ENCODE measurements at places on chromosomes 1 and 21.

DNA sequence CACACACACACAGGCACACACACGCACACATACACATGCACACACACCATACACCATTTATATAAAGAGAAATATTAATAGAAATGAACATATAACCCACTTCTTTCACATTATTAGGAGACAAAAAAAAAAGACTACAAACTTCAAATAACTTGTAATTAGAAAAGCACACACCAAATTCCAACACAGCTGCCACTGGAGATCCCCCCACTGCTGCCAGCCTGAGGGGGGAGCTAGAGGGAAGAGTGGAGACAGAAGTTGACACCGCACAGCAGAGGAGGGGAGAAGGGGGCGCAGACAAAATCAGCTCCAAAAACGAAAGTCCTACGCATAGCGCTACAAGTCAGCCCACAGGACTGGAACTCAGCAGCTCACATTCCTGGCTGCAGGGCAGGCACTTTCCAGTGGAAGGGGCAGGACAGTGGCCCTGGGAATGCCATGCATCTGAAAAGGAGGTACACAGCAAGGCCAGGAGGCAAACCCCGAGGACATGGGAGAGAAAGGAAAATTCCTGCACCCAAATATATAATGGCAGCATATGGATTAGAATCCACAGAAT lies 36.5 kb downstream of the LGALS8 start:
- DNase-seq = no peak
- no peaks in the 10 kb centered on the region for H3K4me1 ChIP-seq
- H3K4me3 ChIP-seq = no peak overlapping the region
- H3K27me3 ChIP-seq = no peaks in the 10 kb centered on the region
- H3K36me3 ChIP-seq = peaks cover 5% of the 10 kb centered on the region

GRCh38 chr1:228646717-228647522 lies 88.4 kb upstream of the RHOU start:
- peak overlapping the region; percentile 68 for H3K4me3 ChIP-seq
- DNase-seq = peak; percentile 19
- no peaks in the 10 kb centered on the region for H3K4me1 ChIP-seq
- H3K27ac ChIP-seq = no peak overlapping the region
- H3K27me3 ChIP-seq = peaks cover 4% of the 10 kb centered on the region
- H3K36me3 ChIP-seq = no peaks in the 10 kb centered on the region

GRCh38 chr1:41118645-41119044 lies 97.1 kb upstream of the SLFNL1 start:
- no peaks in the 10 kb centered on the region for H3K27me3 ChIP-seq
- H3K4me1 ChIP-seq = no peaks in the 10 kb centered on the region
- H3K4me3 ChIP-seq = no peak overlapping the region
- no peak overlapping the region for H3K27ac ChIP-seq

GRCh38 chr21:44059710-44060109 lies 47.5 kb upstream of the PWP2 start:
- no peaks in the 10 kb centered on the region for H3K4me1 ChIP-seq
- no peak overlapping the region for H3K27ac ChIP-seq
- DNase-seq = no peak
- H3K27me3 ChIP-seq = no peaks in the 10 kb centered on the region
- peaks cover 9% of the 10 kb centered on the region for H3K36me3 ChIP-seq

DNA sequence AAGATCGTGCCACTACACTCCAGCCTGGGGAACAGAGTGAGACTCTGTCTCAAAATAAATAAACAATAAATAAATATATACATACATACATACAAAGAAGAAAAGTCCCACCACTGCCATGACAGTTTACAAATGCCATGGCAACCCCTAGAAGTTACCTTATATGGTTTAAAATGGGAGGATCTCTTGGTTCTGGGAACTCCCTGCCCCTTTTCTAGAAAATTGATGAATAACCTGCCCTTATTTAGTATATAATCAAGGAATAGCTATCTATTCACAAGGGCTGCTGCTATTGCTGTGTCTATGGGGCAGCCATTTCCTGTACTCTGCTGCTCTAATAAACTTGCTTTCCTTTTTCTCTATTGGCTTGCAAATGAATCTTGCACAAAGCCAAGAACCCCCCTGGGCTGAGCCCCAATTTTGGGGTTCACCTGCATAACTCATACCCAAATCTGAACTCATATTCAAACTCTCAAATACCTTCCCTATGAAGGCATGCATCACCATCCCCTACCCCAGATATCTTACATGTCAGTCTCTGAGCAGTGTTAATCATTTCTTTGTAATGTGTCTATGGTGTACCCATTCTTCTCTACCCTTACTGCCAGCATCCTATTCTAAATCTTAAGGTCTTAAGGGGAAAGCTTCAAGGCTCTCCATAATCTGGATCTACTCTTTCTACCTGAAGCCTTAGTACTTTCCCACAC lies 9.0 kb downstream of the GON4L start:
- no peak for DNase-seq
- no peak overlapping the region for H3K27ac ChIP-seq
- H3K4me1 ChIP-seq = no peaks in the 10 kb centered on the region

- H3K27ac ChIP-seq = no peak overlapping the region
- no peak overlapping the region for H3K4me3 ChIP-seq
- H3K27me3 ChIP-seq = peaks cover 8% of the 10 kb centered on the region
- H3K4me1 ChIP-seq = no peaks in the 10 kb centered on the region
These were observed 14.4 kb upstream of the FNBP1L start for GRCh38 chr1:93433407-93433961.

DNA sequence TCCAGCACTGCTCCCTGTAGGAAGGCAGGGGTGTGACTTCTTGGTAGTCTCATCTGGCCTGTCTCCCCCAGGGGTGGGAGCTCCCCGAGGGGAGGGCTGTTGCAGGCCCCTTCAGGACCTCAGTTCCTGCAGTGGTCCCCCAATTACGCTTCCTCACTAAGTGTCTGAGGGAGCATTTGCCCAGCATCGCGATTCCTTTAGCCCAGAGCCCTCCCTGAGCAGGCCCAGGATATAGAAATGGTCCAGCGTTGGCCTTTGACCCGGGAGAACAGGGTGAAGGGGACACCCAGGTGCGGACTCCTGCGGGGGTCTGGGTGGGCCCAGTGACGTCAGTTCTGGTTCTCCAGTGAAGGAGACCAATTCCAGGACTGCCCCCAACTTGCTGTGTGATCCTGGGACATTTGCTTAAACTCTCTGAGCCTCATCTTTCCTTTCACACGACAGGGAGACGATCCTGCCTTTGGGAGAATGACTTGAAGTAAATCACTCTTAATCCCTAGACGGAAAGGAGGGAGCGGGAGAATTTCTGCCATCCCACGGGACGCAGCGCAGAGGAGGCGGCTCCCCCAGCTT lies 32.6 kb upstream of the BTG2 start:
- H3K4me3 ChIP-seq = no peak overlapping the region
- DNase-seq = no peak
- peaks cover 6% of the 10 kb centered on the region for H3K27me3 ChIP-seq
- no peak overlapping the region for H3K27ac ChIP-seq

GRCh38 chr21:46379105-46379504 lies 55.1 kb downstream of the PCNT start:
- no peak overlapping the region for H3K4me3 ChIP-seq
- peaks cover 1% of the 10 kb centered on the region for H3K36me3 ChIP-seq
- H3K27me3 ChIP-seq = no peaks in the 10 kb centered on the region
- no peak overlapping the region for H3K27ac ChIP-seq

DNA sequence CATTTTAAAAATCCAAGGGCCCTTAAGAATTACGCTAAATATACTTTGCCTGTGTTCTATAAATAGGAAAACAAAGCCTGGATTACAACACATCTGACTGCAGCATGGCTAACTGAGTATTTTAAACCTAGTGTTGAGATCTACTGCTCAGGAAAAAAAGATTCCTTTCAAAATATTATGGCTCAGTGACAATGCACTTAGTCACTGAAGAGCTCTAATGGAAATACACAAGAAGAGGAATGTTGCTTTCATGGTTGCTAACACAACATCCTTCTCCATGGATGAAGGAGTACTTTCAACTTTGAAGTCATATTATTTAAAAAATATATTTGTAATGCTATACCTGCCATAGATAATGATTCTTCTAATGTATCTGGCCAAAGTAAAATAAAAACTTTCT lies 248.3 kb upstream of the NEGR1 start:
- H3K27me3 ChIP-seq = no peaks in the 10 kb centered on the region
- no peaks in the 10 kb centered on the region for H3K36me3 ChIP-seq
- no peak overlapping the region for H3K4me3 ChIP-seq
- DNase-seq = peak; percentile 5

- DNase-seq = peak; percentile 74
- H3K27ac ChIP-seq = no peak overlapping the region
- no peaks in the 10 kb centered on the region for H3K27me3 ChIP-seq
- no peak overlapping the region for H3K4me3 ChIP-seq
These were observed 110.3 kb downstream of the MRPL39 start for GRCh38 chr21:25496825-25497482.

DNA sequence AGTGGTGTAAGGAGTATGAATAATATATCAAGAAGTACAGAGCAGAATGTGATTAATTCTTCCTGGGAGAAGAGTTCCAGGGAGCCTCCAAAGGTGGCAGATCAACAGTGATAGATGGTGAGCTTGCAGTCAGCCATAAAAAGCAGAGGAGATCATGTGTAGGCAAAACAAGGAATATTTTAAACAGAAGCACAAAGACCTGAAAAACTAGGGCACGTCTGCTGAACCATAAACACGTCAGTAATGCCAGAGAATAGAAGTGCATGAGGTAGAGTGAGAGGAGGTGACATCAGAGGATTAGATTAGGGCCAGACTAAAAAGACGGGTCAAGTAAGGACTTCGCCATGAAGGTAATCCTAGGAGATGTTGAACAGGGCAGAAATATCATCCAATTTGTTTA lies 151.8 kb downstream of the EIF4G3 start:
- DNase-seq = no peak
- no peaks in the 10 kb centered on the region for H3K36me3 ChIP-seq
- peaks cover 4% of the 10 kb centered on the region for H3K4me1 ChIP-seq
- H3K27ac ChIP-seq = no peak overlapping the region
- no peak overlapping the region for H3K4me3 ChIP-seq

DNA sequence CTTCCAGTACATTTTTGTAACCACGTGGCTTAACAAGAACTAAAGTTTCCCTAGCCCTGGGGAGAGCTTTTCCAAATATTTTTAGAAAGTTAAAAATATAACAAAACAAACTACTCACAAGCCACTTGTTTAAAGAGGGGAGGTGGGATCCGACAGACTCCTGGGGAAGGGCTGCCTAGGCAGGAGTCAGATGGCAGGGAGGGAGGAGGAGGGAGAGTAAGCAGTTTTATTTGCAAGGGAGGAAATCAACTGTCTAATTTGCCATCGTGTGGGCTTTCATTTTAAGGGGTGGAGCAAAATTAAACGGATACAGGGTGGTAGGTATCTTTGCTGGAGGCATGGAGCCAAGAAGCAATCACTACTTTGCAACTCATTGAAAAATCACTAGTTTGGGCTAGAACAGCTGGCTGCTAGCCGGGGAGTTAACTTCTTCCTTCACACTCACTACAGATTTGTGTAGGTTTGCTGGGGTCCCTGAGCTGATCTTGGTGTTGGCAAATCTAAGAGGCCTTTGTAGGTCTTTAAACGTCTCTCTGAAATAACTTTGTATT lies 8.8 kb downstream of the BARHL2 start:
- no peak for DNase-seq
- no peaks in the 10 kb centered on the region for H3K4me1 ChIP-seq
- no peaks in the 10 kb centered on the region for H3K36me3 ChIP-seq

DNA sequence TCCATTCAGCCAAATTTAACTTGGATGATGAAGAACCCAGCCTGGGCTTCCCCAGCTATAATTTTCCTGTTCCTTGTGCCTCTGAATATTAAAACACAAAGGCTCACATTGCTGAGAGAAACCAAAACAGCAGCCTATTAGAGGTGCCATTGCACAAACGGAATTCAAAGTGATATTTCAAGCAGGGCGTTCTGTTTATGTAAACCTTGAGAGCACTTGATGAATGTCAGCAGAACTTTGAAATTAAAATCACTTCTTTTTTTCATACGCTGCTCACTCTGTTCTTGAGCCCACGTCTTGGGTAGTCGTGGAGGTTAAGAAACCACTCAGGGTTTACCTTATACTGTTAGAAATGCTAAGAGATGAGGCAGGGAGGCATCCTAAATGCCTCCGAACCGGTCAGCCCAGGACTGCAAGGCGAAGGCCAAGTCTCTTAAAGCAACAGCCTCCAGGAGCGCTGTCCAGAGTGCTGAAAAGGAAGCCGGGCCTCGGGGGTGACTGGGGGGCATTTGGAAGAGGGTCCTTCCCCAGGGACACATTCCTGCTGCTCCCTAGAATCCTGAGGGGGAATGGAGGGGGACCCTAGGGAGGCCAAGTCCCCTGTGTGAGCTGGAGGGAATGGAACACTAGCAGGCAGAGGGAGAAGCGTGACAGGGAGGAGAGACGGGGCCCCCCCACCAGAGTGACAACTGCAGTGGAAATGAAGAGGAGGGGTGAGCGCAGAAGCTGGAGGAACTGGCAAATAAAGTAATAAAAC lies 154.8 kb upstream of the VAMP3 start:
- no peaks in the 10 kb centered on the region for H3K36me3 ChIP-seq
- H3K27me3 ChIP-seq = no peaks in the 10 kb centered on the region
- H3K4me3 ChIP-seq = no peak overlapping the region
- no peaks in the 10 kb centered on the region for H3K4me1 ChIP-seq
- no peak overlapping the region for H3K27ac ChIP-seq

DNA sequence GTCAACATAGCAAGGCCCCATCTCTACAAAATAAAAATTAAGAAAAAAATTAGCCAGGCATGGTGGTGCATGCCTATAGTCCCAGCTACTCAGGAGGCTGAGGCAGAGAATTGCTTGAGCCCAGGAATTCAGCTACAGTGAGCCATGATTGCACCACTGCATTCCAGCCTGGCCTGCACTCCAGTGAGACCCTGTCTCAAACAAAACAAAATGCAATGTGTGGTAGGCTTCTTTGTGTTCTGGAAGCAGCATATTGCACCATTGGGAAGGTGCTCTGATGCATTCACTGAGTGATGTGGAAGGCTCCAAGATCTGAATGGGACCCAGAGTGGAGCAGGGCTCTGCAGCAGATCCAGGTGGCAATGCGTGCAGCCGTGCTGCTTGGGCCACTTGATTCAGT lies 99.6 kb upstream of the COG2 start:
- H3K27me3 ChIP-seq = no peaks in the 10 kb centered on the region
- H3K4me3 ChIP-seq = no peak overlapping the region
- peak; percentile 36 for DNase-seq
- no peaks in the 10 kb centered on the region for H3K36me3 ChIP-seq
- H3K27ac ChIP-seq = no peak overlapping the region

- DNase-seq = no peak
- H3K4me3 ChIP-seq = no peak overlapping the region
- no peaks in the 10 kb centered on the region for H3K36me3 ChIP-seq
- H3K4me1 ChIP-seq = no peaks in the 10 kb centered on the region
These were observed 236.9 kb downstream of the TTLL7 start for GRCh38 chr1:83762039-83762365.

GRCh38 chr1:174726167-174726879 lies 273.4 kb upstream of the CACYBP start:
- DNase-seq = peak; percentile 21
- H3K4me1 ChIP-seq = no peaks in the 10 kb centered on the region
- no peaks in the 10 kb centered on the region for H3K27me3 ChIP-seq
- no peak overlapping the region for H3K4me3 ChIP-seq
- H3K36me3 ChIP-seq = no peaks in the 10 kb centered on the region
